ENCODE measurements at places on chromosomes 3 and 15.

DNA sequence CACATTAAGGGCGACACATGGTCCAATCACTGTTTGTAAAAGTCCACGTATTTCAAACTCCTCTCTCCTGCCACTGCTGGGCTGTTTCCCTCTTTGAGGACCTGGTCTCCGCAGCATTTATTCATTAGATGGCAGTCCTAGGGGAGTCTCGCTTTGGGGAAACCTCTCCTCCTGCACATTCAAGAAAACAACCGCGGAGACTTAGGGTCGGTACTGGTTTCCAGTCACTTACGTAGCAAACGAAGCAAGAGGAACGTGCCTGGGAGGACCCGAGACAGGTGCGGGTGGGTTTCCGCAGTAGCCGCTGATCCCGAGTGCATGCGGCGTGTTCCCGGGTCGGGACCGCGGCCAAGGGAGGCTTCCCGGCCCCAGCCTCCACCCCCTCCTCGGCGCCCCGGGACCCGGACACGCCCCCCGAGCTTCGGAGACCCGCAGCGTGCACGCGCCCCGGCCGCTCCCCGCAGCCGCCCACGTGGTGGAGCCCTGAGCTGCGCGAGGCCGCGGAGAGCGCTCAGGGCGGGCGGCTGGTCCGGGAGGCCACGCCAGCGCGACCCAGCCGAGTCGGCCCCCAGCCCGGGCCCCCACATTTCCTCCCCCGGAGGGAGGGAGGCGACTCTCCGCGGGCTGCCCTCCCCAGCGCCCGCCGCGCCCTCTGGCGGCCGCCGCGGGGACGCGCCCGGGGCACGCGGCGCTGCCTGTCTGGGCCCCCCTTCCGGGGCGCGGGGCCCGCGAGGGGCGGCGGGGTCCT is 1.1 kb upstream of the IGF1R start:
- peak; percentile 41 for DNase-seq

DNA sequence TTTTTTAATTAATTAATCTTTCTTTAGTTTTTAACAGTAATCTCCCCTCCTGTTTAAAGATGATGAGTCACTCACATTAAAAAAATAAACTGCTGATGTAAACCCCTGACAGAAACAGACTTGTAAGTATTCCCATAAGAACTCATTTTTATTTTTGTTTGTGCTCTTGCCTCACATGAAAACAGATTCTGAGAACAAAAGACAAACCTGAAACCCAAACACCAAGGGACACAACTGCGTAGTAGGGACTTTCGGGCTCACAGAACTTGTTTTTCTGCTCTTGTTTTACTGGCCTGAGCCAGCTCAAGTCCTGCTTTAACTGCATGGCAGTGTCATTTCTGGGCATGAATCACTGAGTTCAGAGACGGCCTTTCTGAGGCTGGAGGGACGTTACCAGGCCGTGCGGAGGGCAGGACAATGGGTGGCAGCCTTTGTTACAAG is 600.8 kb downstream of the FOXP1 start:
- no peak for DNase-seq

DNA sequence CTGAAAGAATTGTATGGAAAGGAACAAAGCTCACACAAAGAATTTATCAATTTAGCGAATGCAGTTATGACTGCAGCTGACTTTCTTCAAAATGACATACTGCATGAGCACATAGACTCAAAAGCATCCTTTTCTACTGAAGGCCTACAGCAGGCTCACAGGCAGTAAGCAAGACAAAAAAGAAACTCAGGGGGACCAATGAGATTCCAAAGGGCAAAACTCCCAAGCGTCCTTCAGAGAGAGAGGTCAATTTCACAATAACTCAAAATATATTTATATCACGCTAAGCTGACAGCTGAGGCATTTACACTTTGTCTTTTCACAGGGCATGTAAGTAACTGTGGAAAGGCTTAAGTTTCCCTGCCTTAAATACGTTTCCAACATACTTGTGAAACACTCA is 427.9 kb upstream of the RASGRP1 start:
- DNase-seq: no peak

DNA sequence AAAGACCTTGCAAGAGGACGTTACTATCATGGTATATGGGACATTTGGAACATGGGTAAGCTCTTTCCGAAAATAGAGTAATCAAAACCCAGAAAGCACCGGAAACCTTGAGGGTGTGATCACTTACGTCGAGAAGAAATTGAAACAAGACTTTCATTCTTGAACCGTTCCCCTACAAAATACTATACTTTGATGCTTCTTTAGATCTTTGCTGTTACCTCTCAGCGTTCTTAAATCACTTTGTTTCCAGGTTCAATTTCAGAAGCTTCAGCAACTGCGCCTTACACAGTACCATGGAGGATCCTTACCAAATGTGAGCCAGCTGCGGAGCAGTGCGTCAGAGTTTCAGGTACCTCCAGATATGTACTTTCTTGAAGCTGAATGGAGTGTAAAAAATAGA is 10.1 kb downstream of the CRTC3 start:
- no peak for DNase-seq
